ENCODE measurements at places on chromosomes 4 and X.

- no peak for DNase-seq
Observed at GRCh38 chrX:48813644-48814043, 11.8 kb downstream of the HDAC6 start.

DNA sequence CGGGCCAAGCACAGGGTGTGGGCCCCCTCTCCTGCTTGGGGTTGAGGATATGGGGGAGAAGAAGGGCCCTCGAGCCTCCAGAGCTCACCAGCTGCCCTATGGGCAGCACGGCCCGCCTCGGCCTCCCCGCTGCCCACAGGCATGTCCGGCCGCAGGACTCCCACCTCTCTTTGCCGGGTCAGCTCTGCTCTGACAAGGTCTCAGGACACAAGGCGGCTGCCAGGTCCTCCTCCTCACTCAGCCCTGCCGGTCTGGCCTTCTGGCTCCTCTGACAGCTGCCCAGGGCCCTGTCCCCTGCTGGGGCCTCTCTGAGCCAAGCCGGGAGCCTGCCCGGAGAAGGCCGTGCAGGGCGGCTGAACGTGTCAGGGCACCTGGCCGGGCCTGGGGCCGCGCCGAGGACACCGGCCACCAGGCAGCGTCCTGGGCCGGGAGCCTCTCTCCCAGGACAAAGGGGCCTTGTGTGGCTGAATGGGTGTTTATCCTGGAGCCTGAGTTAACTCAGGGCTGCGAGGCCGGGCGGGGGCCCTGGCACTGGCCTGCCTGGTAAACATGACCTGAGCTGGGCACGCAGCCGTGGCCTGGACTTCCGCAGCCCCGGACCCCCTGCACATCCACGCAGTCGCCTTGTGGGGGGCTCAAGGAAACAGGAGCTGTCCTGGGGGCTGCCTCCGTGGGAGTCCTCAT lies 25.7 kb downstream of the TACC3 start:
- no peak for DNase-seq

GRCh38 chr4:80876810-80877209 lies 153.7 kb upstream of the BMP3 start:
- DNase-seq = no peak

DNA sequence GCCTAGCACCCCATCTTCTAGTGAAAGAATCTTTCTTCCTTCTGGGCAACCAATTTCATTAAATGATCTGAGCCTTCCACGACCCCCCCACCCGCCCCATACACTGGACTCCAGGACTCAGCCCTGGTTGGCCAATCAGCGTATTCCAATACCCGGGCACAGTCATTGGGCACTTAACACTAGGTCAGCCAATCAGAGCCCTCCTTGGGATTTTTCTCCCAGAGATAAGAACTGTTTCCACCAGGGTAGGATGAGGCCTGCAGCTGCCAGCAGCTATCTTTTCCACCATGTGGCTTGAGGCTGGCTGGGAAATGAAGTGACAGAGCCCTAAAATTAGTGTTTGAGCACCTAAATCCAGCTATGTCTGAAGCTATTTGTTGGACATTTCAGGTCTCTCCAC lies 418.8 kb downstream of the BCOR start:
- DNase-seq = no peak

DNA sequence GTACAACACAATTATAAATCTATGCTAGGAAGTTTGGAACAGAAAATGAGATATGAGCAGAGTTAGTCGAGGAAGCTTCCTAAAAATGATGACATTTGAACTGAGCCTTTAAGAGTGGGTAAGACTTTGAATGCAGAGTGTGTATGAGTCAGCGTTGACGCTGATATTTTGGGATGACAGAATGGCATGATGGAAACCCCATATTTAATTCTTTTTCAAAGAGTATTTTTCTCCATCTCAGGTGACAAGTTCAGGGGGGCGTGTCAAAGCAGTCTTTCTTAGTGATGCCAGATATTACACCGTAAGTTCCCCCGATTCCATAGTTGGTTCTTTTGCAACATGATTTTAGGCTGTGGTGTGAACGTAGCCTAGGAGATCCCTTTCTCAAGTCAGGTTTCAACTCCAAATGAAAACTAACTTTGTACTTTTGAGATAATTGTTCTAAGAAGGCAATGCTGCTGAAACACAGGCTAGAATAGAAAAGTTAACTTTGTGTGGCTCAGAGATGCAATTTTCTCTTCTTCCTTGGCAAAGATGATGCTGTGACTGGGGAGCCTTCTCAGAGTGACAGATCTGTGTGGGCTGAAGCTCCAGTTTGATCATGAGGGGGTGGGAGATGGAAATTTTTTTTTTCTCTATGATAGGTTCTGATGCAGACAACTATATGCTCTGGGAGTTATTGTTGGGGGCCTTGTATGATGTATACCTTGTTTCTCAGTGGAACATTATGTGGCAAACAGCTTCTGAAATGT lies 59.2 kb downstream of the GLUD2 start:
- no peak for DNase-seq

DNA sequence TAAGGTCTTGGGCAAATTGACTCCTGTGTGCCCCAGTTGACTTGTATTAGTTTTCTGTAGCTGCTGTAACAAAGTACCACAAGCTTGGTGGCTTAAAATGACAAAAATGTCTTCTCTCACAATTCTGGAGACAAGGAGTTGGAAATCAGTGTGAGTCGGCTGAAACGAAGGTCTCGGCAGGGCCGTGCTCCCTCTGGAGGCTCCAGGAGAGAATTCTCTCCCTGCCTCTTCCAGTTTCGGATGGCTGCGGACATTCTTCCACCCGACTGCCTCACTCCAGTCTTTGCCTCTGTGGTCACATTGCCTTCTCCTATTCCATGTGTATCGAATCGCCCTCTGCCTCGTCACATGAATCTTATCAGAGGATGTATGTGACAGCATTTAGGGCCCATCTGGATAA lies 66.0 kb upstream of the PHOX2B start:
- no peak for DNase-seq
